ENCODE measurements at places on chromosomes 16 and 17.

GRCh38 chr16:55842369-55843104 lies 9.6 kb upstream of the CES1 start:
- no peaks in the 10 kb centered on the region for H3K36me3 ChIP-seq
- DNase-seq: peak; percentile 15
- H3K27ac ChIP-seq: no peak overlapping the region
- H3K4me3 ChIP-seq: no peak overlapping the region
- no peaks in the 10 kb centered on the region for H3K4me1 ChIP-seq

GRCh38 chr16:10923146-10923649 lies 19.1 kb downstream of the DEXI start:
- H3K4me1 ChIP-seq: no peaks in the 10 kb centered on the region
- no peak overlapping the region for H3K4me3 ChIP-seq
- peaks cover 30% of the 10 kb centered on the region for H3K36me3 ChIP-seq
- no peaks in the 10 kb centered on the region for H3K27me3 ChIP-seq

GRCh38 chr16:48462106-48462740 lies 77.0 kb upstream of the SIAH1 start:
- H3K27me3 ChIP-seq: no peaks in the 10 kb centered on the region
- no peak for DNase-seq
- no peak overlapping the region for H3K27ac ChIP-seq
- no peaks in the 10 kb centered on the region for H3K36me3 ChIP-seq
- no peaks in the 10 kb centered on the region for H3K4me1 ChIP-seq

GRCh38 chr16:48538746-48539484 lies 71.1 kb downstream of the N4BP1 start:
- no peak overlapping the region for H3K27ac ChIP-seq
- no peaks in the 10 kb centered on the region for H3K27me3 ChIP-seq
- H3K4me1 ChIP-seq: peaks cover 3% of the 10 kb centered on the region
- H3K36me3 ChIP-seq: peaks cover 21% of the 10 kb centered on the region
- DNase-seq: no peak

GRCh38 chr16:90047714-90048346 lies 28.6 kb upstream of the DBNDD1 start:
- no peaks in the 10 kb centered on the region for H3K36me3 ChIP-seq
- H3K4me3 ChIP-seq: no peak overlapping the region
- H3K4me1 ChIP-seq: peaks cover 8% of the 10 kb centered on the region
- no peak for DNase-seq
- no peak overlapping the region for H3K27ac ChIP-seq

- no peaks in the 10 kb centered on the region for H3K27me3 ChIP-seq
- no peak for DNase-seq
- no peak overlapping the region for H3K27ac ChIP-seq
- no peaks in the 10 kb centered on the region for H3K36me3 ChIP-seq
Observed at GRCh38 chr17:63500543-63501390, 22.4 kb upstream of the KCNH6 start.

GRCh38 chr16:78528265-78528664 lies 428.8 kb downstream of the WWOX start:
- no peaks in the 10 kb centered on the region for H3K27me3 ChIP-seq
- DNase-seq: no peak
- H3K36me3 ChIP-seq: no peaks in the 10 kb centered on the region
- H3K4me1 ChIP-seq: no peaks in the 10 kb centered on the region

GRCh38 chr17:70560471-70560870 lies 391.1 kb downstream of the KCNJ2 start:
- DNase-seq: no peak
- H3K36me3 ChIP-seq: no peaks in the 10 kb centered on the region
- H3K4me3 ChIP-seq: no peak overlapping the region
- no peak overlapping the region for H3K27ac ChIP-seq
- no peaks in the 10 kb centered on the region for H3K27me3 ChIP-seq
- no peaks in the 10 kb centered on the region for H3K4me1 ChIP-seq

DNA sequence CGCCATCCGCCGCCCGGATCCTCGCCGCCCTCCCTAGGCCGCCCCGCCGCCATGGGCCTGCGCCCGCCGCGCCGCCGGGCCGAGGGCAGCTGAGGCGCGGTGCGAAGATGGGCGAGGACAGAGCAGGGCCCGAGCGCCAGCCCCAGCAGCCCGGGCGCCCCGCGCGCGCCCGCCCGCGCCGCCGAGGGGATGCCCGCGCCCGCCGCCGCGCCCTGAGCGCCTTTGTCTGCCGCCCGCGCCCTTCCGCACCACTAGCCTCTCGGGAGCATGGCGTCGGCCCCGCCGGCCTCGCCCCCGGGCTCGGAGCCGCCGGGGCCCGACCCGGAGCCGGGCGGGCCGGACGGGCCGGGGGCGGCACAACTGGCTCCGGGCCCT lies 278 bp downstream of the RAB11FIP3 start:
- no peak overlapping the region for H3K27ac ChIP-seq
- H3K36me3 ChIP-seq: peaks cover 2% of the 10 kb centered on the region
- peaks cover 15% of the 10 kb centered on the region for H3K4me1 ChIP-seq
- H3K27me3 ChIP-seq: peaks cover 17% of the 10 kb centered on the region

DNA sequence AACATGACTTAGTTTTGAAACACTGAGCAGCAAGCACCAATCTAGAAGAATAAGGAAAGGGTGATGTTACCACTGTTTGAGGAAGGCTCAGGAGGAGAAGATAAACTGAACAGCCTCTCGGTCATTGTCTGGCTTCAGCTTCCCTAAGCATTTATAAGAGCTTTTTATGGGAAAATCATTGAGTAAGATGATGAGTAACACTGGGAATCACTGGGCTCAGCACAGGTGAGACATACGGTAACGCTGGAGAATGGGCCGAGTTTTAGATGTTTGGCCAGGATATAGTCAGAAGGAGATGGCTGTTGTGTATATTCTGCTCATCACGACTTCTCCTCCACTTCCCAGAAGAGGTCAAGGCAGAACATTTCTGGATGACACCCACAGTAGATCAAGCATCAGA lies 42.2 kb upstream of the ALOX12 start:
- H3K36me3 ChIP-seq: no peaks in the 10 kb centered on the region
- DNase-seq: no peak
- no peak overlapping the region for H3K27ac ChIP-seq

- H3K27ac ChIP-seq: no peak overlapping the region
- no peaks in the 10 kb centered on the region for H3K36me3 ChIP-seq
- no peak for DNase-seq
- no peaks in the 10 kb centered on the region for H3K27me3 ChIP-seq
- no peak overlapping the region for H3K4me3 ChIP-seq
- H3K4me1 ChIP-seq: peaks cover under 1% of the 10 kb centered on the region
Observed at GRCh38 chr16:12127244-12127643, 150.7 kb downstream of the SNX29 start.

DNA sequence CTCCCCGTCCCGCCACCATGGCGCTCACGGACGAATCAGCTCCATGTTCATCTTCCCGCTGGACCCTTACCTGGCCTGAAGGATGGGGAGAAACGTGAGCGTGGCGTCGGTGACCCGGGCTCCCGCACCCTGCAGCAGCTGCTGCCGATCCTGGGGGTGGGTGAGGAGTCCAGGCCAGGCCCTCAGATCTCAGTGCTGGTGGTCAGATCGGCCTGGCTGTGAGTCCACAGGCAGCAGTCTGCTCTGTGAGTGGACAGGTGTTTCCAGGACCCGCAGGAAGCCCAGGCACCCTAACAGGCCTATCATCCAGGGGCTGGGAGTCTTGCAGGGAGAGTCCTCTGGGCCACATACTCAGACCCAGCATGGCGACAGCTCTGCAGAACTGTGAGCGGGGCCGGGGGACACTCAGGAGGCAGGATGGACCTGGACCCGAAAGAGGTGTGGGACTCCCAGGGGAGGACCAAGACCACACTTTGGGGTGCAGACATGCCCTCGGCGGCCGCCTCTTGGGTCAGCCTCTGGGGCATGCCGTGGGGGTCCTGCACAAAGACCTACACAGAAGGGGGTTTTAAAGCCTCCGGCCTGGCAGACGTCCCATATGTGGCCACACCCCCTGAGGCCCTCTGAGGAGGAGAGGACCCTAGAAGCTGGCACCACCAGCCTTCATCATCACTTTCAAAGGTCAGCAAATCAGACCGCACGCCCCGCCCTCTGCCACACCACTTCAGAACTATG lies 27.2 kb upstream of the ZNF469 start:
- no peak for DNase-seq
- no peaks in the 10 kb centered on the region for H3K36me3 ChIP-seq
- H3K4me1 ChIP-seq: no peaks in the 10 kb centered on the region
- H3K4me3 ChIP-seq: no peak overlapping the region
- H3K27me3 ChIP-seq: no peaks in the 10 kb centered on the region

GRCh38 chr16:4399001-4399730 lies 17.2 kb downstream of the CORO7 start:
- DNase-seq: no peak
- peaks cover 16% of the 10 kb centered on the region for H3K4me1 ChIP-seq
- no peak overlapping the region for H3K27ac ChIP-seq
- no peak overlapping the region for H3K4me3 ChIP-seq
- no peaks in the 10 kb centered on the region for H3K27me3 ChIP-seq

DNA sequence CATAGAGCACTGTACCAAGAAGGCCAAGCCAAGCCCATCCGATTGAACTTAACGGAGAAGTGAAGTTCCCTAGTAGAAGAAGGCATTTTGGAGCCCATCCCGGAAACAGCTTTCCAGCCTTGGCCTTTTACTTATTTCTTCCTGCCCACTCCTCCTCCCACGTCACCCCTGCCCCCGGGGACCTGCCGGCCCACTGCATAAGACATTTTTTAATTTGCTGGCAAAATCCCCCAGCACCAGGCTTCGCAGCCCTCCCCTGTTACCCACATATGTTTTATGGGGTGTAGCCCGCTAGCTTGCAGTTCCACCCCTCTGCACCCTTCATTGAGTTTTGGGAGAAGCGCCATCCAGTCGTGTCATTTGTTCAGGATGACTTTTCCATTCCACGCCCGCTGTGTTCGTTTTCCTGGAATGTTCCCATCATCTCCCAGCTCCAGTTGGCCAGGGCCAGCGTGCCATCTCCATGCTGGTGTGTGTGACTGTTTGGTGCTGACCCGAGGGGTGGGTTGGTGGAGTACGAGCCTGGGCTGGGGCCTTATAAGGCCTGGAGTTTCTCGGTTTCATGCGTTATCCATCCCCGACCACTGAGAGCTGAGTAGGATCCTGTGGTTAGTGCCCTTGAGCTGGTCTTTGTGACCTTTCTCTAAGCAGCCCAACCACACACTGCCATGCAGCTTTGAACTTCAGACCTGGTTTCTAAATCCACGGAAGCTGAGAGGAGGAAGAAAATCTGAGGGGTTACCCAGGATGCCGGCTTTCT lies 20.0 kb upstream of the TBX2 start:
- no peaks in the 10 kb centered on the region for H3K4me1 ChIP-seq
- H3K27ac ChIP-seq: no peak overlapping the region
- no peak for DNase-seq
- H3K27me3 ChIP-seq: no peaks in the 10 kb centered on the region

GRCh38 chr17:50621574-50622031 lies 13.1 kb upstream of the ABCC3 start:
- no peaks in the 10 kb centered on the region for H3K36me3 ChIP-seq
- no peaks in the 10 kb centered on the region for H3K27me3 ChIP-seq
- H3K4me3 ChIP-seq: no peak overlapping the region
- DNase-seq: peak; percentile 29
- no peak overlapping the region for H3K27ac ChIP-seq

DNA sequence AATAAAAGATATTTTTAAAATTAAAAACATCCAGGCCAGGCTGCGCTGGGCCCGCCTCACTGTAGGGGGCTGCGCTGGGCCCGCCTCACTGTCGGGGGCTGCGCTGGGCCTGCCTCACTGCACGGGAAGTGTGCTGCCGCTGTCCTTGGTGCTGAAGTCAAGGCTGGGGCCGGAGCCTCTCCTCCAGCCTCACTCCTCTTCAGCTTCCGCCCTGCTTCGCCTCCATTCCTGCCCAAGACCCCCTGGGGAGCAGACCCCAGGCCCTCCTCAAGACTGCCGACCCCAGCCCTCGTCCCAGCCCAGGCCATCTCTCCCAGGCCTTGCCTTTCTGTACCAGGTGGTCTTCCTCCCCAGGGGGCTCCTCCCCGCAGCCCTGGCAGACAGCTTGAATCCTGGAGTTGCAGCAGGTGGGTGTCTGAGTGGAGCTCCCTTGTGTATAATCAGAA lies 26.2 kb downstream of the ENDOV start:
- no peak overlapping the region for H3K4me3 ChIP-seq
- no peak overlapping the region for H3K27ac ChIP-seq
- H3K27me3 ChIP-seq: no peaks in the 10 kb centered on the region
- H3K36me3 ChIP-seq: no peaks in the 10 kb centered on the region
- DNase-seq: peak; percentile 69

DNA sequence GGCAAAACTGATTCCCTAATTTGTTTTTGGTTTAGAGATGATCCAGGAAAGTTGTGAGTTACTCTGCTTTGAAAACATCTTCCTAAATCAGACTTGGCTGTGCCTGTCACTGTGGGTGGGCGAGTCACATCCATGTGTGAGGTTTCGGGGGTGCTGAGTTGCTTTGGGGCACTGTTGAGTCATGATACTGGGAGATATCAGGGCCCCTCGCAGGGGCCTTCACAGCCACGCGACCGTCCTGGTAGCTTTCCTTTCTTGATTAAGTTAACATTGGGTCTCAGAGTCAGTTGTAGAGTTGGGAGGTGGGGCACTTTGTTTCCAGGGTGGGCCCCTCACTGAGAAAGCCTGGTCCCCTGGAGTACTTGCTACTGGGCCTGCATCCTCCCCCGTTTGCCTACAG lies 58.3 kb upstream of the LGALS9 start:
- H3K27me3 ChIP-seq: no peaks in the 10 kb centered on the region
- no peak overlapping the region for H3K4me3 ChIP-seq
- H3K36me3 ChIP-seq: no peaks in the 10 kb centered on the region
- H3K27ac ChIP-seq: no peak overlapping the region
- DNase-seq: no peak

GRCh38 chr17:31780483-31780882 lies 78.6 kb downstream of the COPRS start:
- H3K27ac ChIP-seq: no peak overlapping the region
- no peak for DNase-seq
- H3K36me3 ChIP-seq: no peaks in the 10 kb centered on the region
- no peaks in the 10 kb centered on the region for H3K4me1 ChIP-seq
- no peaks in the 10 kb centered on the region for H3K27me3 ChIP-seq
- H3K4me3 ChIP-seq: no peak overlapping the region

DNA sequence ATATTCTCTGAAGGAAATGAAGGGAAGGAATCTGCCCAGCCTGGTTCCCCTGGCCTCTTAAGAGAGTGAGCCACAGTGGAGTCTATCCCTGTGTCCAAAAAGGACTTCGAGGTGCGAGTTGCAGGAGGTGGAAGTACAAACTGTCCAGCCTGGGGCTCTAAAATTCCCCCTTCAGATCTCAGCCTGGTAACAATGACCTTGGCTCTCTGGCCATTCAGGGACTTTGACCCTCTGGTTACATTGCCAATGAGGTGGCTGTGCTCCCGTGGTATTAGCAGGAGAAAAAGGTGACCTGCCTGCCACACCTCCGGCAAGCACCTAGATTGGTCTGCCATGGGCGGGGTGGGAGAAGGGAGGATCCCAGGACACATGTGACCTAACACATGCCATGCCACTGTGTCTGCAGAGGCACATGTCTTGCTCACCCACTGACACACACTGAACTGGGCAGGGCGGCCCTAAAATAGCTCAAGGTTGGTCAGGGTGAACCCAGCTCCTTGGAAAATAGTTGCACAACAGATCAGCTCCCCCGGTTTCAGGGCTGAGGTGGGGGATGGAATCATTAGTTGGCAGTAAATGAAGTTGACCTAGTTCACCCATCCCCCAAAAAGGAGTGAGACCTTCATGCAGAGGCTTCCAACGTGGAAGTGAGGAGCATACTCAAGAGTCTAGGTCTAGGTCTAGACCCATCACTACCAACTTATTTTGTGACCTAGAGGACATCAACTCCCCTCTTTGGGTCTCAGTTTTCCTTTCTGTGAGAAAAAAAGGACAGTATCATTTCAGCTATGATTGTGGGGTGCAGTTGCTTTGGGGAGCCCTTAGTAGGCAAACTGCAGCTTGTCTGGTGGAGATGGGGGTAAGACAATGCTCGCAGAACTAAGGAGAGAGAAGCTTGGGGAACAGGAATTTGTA lies 2.2 kb downstream of the NR1D1 start:
- DNase-seq: no peak
- H3K4me1 ChIP-seq: peaks cover 20% of the 10 kb centered on the region
- peaks cover 12% of the 10 kb centered on the region for H3K36me3 ChIP-seq

Measured in trophoblast cell (in vitro differentiated cells and primary cell).